Activated T-helper 2 cell treated with anti-CD3 and anti-CD28 coated beads, Interferon-gamma antibody, Interleukin-2, Interleukin-4, amounts not matched to agents 10 μg/mL and 5 μg/mL and 100 μg/mL, durations not matched to agents 14 hours and 24 hours and 36 hours (primary cell): ENCODE measurements at places on chromosomes 5 and 9.

GRCh38 chr5:180289433-180289832 lies 2.5 kb downstream of the MAPK9 start:
- no peak for DNase-seq
- H3K36me3 ChIP-seq = peaks cover 50% of the 10 kb centered on the region
- H3K27ac ChIP-seq = no peak overlapping the region
- H3K4me3 ChIP-seq = no peak overlapping the region
- H3K4me1 ChIP-seq = peaks cover 23% of the 10 kb centered on the region
- H3K27me3 ChIP-seq = no peaks in the 10 kb centered on the region

DNA sequence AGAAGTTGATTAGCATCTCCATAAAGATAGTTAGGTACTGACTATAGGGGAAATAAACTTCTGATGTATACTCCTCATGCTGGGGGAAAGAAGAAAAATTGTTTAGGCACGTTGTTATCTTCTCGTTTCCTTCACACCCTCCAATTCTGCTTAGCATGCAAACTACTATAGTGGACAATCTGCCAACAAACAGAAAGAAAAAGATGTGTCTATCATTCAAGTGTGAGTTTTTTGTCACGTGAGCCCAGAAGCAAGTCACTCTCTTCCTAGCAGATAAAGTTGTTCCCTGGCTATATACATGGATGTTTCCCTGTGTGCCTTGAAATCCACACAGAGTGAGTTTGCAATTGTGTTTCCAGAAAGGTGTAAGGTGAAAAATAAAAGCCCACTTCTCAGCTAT lies 318.4 kb downstream of the CWC27 start:
- H3K36me3 ChIP-seq = no peaks in the 10 kb centered on the region
- peaks cover 9% of the 10 kb centered on the region for H3K27me3 ChIP-seq

DNA sequence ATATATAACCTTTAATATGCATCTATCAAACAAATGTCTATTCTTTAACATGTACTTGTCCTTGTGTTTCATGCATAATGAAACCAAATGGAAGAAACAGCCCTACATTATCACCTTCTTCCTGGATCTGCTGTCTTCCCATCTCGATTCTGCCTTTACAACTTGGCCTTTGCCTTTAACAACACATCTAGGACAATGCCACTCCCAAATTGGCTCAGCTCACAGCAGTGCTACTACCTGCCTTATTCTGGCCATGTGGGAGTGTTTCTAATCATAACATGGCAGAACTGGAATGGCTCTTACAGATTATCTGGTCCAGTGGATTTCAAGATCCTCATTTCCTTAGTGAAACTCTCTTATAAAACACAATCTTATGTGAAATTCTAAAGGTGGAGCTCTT lies 176.5 kb downstream of the CARTPT start:
- H3K4me1 ChIP-seq = no peaks in the 10 kb centered on the region
- no peak for DNase-seq
- H3K4me3 ChIP-seq = no peak overlapping the region
- H3K36me3 ChIP-seq = no peaks in the 10 kb centered on the region
- no peak overlapping the region for H3K27ac ChIP-seq
- H3K27me3 ChIP-seq = peaks cover 3% of the 10 kb centered on the region

DNA sequence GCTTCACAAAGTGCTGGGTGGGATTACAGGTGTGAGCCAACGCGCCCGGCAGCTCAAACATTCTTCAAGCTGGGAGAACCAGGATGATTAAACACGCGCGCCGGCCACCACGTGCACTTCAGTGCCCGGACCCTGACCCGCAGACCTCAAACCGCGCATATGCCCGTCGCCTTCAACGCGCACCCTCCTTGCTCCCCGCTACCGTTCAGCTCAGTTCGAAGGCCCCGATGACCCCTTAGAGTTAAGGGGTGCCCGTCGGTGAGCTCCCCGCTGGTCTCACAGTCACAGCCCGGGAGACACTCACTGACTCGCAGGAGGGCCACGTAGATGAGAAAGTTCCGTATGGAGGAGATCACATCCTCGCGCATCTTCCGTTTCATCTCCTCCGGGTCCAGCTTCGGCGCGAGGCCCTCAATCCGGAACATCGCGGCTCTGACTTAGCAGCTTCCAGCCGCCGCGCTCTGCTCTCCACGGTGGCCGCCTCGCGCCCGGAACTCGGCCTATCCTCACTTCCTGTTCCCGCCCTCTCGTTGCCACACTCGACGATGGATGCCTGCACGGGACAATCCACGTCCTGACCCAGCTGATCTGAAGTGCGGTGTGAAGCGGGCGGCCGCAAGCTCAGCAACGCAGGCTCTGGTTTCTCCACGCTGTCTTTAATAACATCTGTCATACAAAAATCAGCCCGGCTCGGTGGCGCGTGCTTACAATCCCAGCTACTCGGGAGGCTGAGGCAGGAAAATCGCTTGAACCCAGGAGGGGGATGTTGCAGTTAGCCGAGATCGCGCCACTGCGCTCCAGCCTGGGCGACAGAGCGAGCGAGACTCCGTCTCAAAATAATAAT lies at the start of gene TOMM5:
Gene TOMM5 (minus strand): TSS at position 490 of the 844 bp plus-strand sequence. CDS start 65 bp downstream, at position 425.
- H3K36me3 ChIP-seq = peaks cover 44% of the 10 kb centered on the region
- peak within 1 kb of the TSS; percentile 97 for H3K27ac ChIP-seq
- H3K4me3 ChIP-seq = peak within 1 kb of the TSS; percentile 98
- peaks cover 16% of the 10 kb centered on the region for H3K27me3 ChIP-seq
- DNase-seq = peak; percentile 89

DNA sequence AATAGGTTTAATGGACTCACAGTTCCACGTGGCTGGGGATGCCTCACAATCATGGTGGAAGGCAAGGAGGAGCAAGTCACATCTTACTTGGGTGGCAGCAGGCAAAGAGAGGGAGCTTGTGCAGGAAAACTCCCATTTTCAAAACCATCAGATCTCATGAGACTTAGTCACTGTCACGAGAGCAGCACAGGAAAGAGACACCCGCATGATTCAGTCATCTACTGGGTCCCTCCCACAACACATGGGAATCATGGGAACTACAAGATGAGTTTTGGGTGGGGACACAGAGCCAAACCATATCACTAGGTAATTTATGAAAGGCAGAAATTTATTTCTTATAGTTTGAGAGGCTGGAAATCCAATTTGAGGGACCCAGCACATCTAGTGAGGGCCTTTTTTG lies 40.0 kb downstream of the MTREX start:
- H3K36me3 ChIP-seq = peaks cover 90% of the 10 kb centered on the region
- H3K27me3 ChIP-seq = no peaks in the 10 kb centered on the region
- DNase-seq = no peak
- no peak overlapping the region for H3K4me3 ChIP-seq
- H3K4me1 ChIP-seq = peaks cover 4% of the 10 kb centered on the region

- no peak overlapping the region for H3K4me3 ChIP-seq
- H3K4me1 ChIP-seq = peaks cover 13% of the 10 kb centered on the region
- no peaks in the 10 kb centered on the region for H3K36me3 ChIP-seq
- H3K27ac ChIP-seq = no peak overlapping the region
Measured at GRCh38 chr9:95831810-95832209, 43.7 kb upstream of the ERCC6L2 start.

DNA sequence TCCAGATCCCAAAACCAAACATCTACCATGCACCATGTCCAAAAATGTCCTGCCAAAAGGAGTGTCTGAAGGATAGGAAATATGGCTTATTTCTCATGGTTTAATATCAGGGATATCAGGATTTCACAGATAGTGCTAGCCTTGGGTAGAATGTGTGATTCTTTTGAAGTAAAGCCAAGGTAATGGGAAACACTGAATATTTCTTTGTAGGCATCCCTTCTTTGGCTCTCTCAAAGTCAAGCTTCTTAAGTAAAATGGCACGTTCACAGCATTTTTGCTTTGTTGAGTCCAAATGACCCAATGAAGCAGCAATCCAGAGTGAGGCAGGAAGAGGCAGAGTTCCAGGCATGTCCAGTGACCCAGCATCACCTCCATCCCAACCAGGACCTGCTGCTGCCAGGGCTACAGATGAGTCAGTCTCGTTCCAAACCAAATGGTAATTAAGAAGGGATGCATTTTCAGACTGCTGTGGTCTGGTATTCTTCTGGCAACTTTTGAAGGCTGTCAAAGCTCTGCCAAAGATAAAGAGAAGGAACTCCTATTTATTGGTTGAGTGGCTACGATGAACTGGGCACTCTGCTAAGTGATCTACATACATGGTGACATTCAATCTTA lies 678.8 kb upstream of the KLF4 start:
- DNase-seq = no peak
- no peak overlapping the region for H3K4me3 ChIP-seq
- H3K36me3 ChIP-seq = no peaks in the 10 kb centered on the region
- no peak overlapping the region for H3K27ac ChIP-seq
- no peaks in the 10 kb centered on the region for H3K27me3 ChIP-seq

DNA sequence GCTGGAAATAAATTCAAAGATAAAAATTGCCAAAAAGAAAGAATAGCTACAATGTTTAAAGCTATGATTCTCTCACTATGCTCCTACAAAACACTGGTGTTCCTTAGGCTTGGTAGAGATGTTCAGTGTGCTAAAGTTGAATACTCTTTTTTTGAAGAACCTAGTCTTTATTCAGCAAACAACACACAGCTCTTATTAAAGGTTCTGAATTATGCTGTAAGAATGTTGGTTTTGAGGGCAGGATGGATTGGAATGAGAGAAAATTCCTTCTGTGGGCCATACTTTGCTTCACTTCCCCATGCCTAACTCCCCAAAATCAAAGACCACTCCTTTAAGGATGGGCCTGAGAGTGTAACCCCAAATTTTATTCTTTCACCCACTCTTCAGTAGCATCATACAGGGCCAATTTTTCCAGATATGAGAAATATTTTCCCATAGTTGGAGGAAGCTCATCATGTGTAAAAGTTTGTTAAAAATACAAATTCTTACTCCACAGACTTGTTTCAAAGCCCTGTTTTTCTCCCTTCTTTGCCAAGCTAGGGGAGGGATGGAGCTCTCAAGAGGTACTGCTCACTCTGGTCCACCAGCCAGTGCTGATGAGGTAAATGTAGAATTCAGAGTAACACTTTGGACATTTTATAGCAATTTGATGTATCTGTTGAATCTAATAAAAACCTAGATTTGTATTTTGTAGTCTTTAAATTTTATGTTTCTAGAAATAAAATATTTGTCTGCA lies 99.3 kb downstream of the GDNF start:
- H3K27me3 ChIP-seq = no peaks in the 10 kb centered on the region
- H3K27ac ChIP-seq = no peak overlapping the region
- peaks cover 27% of the 10 kb centered on the region for H3K4me1 ChIP-seq
- no peak for DNase-seq
- H3K36me3 ChIP-seq = peaks cover 32% of the 10 kb centered on the region

GRCh38 chr5:84248013-84248412 lies 136.7 kb downstream of the EDIL3 start:
- H3K27me3 ChIP-seq = no peaks in the 10 kb centered on the region
- no peak overlapping the region for H3K27ac ChIP-seq
- H3K4me1 ChIP-seq = no peaks in the 10 kb centered on the region
- no peaks in the 10 kb centered on the region for H3K36me3 ChIP-seq

GRCh38 chr5:149680810-149681221 lies 49.3 kb upstream of the PPARGC1B start:
- H3K4me3 ChIP-seq = no peak overlapping the region
- H3K4me1 ChIP-seq = no peaks in the 10 kb centered on the region
- peaks cover 15% of the 10 kb centered on the region for H3K27me3 ChIP-seq
- H3K36me3 ChIP-seq = no peaks in the 10 kb centered on the region
- DNase-seq = no peak

- H3K4me1 ChIP-seq = peaks cover 28% of the 10 kb centered on the region
- peak overlapping the region; percentile 92 for H3K27ac ChIP-seq
- peak overlapping the region; percentile 90 for H3K4me3 ChIP-seq
- peaks cover 2% of the 10 kb centered on the region for H3K36me3 ChIP-seq
- peaks cover 27% of the 10 kb centered on the region for H3K27me3 ChIP-seq
Measured at GRCh38 chr5:181205761-181206649, 1.0 kb upstream of the TRIM7 start.

- no peak overlapping the region for H3K27ac ChIP-seq
- H3K4me1 ChIP-seq = no peaks in the 10 kb centered on the region
- H3K36me3 ChIP-seq = peaks cover 2% of the 10 kb centered on the region
Measured at GRCh38 chr5:180104168-180104530, 32.6 kb upstream of the RNF130 start.

DNA sequence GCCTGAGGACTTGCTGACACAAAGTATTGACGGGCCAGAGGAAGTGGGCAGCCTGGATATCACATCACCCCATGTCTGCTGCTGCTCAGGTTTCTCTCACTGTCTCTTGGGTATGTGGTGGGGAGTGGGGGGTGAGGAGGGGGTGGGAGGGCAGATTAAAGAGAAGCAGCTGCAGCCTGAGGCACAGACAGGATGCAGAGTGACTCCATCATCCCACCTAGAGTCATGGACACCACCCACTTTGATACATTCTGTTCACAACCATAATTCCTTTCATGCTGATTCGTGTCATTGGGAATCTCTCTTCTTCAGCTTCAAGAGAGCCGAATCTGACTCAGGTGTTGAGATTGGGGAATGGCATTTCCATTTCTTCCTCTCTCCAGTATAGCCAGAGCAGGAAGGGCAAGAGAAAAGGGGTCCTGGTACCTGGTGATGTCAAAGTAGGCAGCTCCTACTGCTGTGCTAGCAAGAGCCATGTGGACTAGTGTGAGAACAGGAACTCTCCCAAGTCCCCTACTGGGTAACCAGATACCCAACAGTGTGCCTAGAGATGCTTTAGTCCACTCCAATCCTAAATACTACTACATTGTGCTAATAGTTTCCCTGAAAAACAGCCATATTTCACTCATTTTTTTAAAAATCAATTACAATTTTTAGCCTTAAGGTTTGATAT lies 22.4 kb downstream of the GRAMD2B start:
- no peaks in the 10 kb centered on the region for H3K27me3 ChIP-seq
- H3K36me3 ChIP-seq = peaks cover 17% of the 10 kb centered on the region
- no peak for DNase-seq
- H3K4me3 ChIP-seq = no peak overlapping the region

GRCh38 chr9:6409811-6410210 lies 3.2 kb upstream of the UHRF2 start:
- peaks cover 8% of the 10 kb centered on the region for H3K36me3 ChIP-seq
- DNase-seq = no peak
- no peak overlapping the region for H3K27ac ChIP-seq
- peaks cover 20% of the 10 kb centered on the region for H3K4me1 ChIP-seq
- peaks cover 3% of the 10 kb centered on the region for H3K27me3 ChIP-seq

DNA sequence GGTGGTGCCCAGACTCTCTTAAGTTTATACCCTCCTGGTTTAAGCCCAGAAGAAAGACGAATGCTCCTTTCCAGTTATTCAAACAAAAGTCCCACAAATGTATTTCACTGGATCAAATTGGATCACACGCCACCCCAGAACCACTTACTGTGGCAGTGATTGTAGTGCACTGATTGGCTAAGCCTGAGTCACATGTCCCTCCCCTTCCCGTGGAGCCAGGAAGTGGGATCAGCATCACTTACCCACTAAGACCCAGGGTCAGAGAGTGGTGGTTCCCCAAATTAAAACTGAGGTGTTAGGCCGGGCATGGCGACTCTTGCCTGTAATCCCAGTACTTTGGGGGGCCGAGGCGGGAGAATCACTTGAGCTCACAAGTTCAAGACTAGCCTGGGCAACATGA lies 29.5 kb upstream of the CCDC180 start:
- H3K36me3 ChIP-seq = peaks cover 25% of the 10 kb centered on the region
- H3K27ac ChIP-seq = no peak overlapping the region
- H3K4me1 ChIP-seq = no peaks in the 10 kb centered on the region

DNA sequence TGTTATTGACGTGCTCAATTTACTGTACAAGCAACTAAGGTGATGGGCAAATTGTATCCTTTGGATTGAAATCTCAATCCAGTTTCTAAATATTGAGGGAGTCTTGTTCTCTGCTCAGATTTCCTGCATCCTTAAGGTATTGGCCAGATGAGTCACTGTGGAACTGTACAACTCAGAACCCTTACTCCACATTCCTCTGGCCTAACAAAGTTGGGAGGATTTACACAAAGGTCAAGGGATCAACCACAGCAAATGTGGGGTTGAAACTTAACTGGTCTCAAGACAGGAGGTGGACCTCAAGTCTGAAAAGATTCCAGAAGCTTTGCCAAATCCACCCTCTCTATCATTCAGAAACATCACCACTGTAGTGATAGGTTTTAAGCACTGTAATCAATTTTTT lies 81.5 kb upstream of the AGXT2 start:
- H3K27ac ChIP-seq = no peak overlapping the region
- no peak for DNase-seq
- H3K36me3 ChIP-seq = no peaks in the 10 kb centered on the region
- H3K4me3 ChIP-seq = no peak overlapping the region
- H3K27me3 ChIP-seq = peaks cover 45% of the 10 kb centered on the region
- peaks cover 16% of the 10 kb centered on the region for H3K4me1 ChIP-seq
